Stimulated activated CD4-positive, alpha-beta T cell treated with anti-CD3 and anti-CD28 coated beads, Interleukin-12 subunit alpha, Interleukin-12 subunit beta, amount 100 ng/mL, for 4 hours (primary cell): ENCODE measurements at places on chromosomes 12 and 14.

DNA sequence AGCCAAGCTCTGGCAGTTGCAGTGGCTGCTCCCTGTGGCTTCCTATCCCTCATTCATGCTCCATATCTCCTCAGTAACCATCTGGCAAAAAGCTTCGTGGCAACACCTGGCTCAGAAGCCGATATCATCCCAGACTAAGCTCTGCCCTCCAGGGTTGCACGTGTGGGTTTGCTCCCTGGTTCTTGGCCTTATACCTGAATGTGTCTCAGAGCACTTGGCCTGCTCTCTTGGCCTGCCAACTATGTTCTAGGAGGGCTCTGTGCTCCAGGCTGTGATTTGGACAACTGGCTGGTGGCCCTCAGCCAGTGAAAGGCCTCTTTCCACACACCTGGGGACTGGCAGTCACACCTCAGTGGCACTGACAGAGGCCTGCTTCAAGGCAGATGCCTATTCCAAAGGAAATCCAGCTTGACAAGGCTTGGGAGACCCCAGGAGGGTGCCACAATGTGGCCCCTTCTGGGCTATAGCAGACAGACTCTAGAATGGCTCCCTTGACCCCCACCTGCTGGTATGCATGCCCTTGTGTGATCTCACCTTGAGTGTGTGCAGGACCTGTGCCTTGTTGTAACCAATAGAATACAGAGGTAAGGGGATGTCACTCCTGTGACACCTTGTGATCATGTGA lies 10.5 kb downstream of the PLD4 start:
- DNase-seq: no peak

- no peak for DNase-seq
These were observed 120.1 kb downstream of the SMOC1 start for GRCh38 chr14:69999261-69999674.

DNA sequence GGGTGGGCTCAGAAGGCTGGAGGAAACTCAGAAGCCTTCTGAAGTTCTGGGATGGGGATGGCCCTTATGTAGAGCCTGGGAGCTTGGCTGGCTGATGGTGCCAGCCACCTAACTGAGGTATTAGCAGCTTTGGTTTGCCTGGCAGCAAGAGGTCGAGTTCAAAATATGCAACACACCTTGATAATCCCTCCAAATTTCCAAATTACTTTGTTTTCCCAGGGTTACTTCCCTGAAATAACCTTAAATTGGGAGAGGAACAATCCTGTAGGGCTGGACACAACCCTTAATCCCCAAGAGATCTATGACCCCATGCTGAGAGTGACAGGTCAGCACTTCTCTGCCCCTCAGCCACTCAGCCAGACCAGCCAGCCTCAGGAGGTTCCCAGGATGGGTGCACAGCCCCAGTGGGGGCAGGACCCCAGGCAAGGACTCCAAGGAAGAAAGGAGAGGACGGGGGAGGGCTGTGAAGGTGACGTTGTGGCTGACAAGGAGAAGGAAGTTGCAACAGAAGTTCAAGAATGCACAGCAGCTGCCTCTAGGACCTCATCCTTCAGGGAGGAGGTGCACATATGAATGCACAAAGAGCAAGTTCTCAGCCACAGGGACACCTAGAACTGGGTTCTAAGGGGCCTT lies 18.6 kb upstream of the KRT77 start:
- no peak for DNase-seq

GRCh38 chr12:65232476-65233077 lies 45.9 kb upstream of the MSRB3 start:
- DNase-seq: no peak

GRCh38 chr14:57999471-57999870 lies 133.6 kb upstream of the SLC35F4 start:
- no peak for DNase-seq

- DNase-seq: no peak
These were observed 468.8 kb downstream of the NRXN3 start for GRCh38 chr14:78638926-78639325.

GRCh38 chr12:75269209-75269608 lies 59.6 kb upstream of the KCNC2 start:
- DNase-seq: no peak

DNA sequence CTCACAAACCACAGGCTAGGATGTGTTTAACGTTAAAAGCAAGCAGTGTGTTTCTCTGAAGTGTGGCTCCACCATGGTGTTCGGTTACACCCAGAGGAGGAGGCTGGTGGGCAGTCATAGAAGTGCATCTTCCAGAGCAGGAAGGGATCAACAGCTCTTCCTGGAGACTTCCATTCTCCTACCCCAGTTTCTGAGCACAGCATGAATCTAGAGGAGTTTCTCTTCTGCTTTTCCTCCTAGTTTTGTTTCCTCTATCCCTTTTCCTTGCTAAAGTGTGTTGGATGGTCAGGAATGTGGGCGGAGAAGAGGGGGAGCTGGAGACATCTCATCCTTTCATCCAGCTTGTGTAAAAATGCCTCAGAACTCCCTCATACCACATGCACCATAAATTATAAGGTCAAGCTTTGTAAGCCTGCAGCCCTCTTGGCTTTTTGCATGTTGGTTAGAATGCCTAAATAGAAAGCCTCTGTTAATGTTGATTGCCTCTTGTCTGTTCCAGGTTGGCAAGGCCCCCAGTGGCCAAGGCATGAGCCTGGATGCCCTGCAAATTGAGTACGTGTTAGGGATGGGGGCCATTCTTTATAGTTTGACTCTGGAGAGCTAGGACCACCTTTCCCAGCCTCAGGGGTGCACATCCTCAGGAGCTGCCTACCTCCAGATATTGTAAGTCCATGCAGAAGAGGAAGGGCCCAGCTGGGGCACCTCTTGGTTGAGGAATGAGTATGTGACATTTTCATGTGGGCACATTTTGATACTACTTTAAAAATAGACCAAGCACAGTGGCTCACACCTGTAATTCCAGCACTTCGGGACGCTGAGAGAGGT lies 4.0 kb upstream of the CKAP4 start:
- no peak for DNase-seq

GRCh38 chr14:87667659-87668058 lies 325.3 kb downstream of the GALC start:
- no peak for DNase-seq

- DNase-seq: peak; percentile 25
These were observed 4.4 kb downstream of the CACNA1C start for GRCh38 chr12:2057041-2057794.

- no peak for DNase-seq
These were observed at the start of gene HOXC9 for GRCh38 chr12:54000116-54001114. Gene HOXC9 (plus strand): TSS chr12:54000161. CDS start chr12:54000189, 28 bp downstream.

GRCh38 chr12:114401328-114402083 lies 4.4 kb downstream of the TBX5 start:
- no peak for DNase-seq

- no peak for DNase-seq
These were observed 111.5 kb downstream of the PAX9 start for GRCh38 chr14:36773136-36773540.

GRCh38 chr12:47740606-47741339 lies 15.5 kb upstream of the ENDOU start:
- DNase-seq: no peak

GRCh38 chr14:69491193-69491592 lies 6.7 kb downstream of the PLEKHD1 start:
- no peak for DNase-seq
